ENCODE measurements at places on chromosomes 5 and 9. TPM values are rescaled to one million over a fixed set of nuclear protein-coding genes. Genes with fewer than 3 reads are reported as not detected.
A peak's percentile ranks its signal among the peaks of the same experiment; 100 is the strongest.

DNA sequence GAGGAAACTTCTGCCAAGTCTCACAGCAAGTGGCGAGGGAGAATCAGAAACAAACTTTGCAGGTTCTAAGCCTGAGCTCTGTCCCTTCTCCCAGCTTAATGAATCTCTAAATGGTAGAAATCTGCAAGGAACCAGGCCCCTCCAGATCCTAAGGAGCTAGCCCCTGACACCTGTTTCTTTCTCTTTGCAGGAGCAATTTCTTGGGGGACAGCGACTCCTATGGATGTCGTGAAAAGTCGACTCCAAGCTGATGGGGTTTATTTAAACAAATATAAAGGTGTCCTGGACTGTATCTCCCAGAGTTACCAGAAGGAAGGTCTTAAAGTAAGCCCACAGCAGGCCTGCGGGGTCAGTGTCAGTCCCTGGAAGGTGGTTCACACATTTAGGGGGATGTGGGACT is 21.8 kb downstream of the IL9 start:
- DNase-seq = no peak

Gene IER5L
- total RNA-seq = 44.3 TPM

GRCh38 chr5:86376214-86376613 is 241.5 kb upstream of the COX7C start:
- DNase-seq = no peak

DNA sequence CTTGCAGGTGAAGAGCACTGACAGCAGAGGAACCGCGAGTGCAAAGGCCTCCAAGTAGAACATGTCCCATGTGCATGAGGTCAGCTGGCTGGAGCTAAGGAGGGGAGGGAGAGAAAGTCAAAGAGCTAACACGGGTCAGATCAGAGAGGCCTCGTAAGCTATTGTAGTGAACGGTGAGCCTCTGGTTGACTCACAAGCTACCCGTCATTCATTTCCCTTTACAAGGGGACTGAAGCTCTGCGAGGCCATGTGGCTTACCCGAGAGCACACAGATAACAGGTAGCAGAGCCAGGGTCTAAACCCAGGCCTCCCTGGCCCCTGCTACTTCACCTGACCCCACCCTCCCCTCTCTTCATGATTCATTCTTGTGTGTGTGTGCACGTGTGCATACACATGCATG is 152.7 kb upstream of the ADRA1B start:
- DNase-seq = no peak

Gene STPG3
- total RNA-seq = not detected

Gene CCL27
- total RNA-seq = 0.31 TPM

- no peak for DNase-seq
Measured at GRCh38 chr9:38031594-38031993, 37.4 kb downstream of the SHB start.

DNA sequence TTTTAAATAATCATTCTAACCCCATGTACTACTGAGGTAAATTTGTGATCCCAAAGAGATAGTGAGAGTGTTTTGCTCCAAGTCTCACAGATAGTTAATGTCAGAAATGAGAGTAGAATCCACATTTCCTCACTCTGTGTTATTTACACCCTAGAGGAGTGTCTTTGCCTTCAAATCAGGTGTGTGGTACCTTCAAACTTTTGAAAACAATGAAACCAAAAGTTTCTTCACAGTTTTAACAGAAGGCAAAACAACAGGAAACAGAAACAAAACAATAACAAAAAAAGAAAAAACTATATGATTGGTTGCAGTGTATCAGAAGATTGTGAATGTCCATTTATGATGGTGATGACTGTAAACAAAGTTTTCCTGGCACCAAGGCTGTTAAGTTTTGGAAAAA is 85.9 kb downstream of the ERBIN start:
- no peak for DNase-seq

GRCh38 chr9:136518623-136519022 is 27.2 kb downstream of the NOTCH1 start:
- DNase-seq = no peak

DNA sequence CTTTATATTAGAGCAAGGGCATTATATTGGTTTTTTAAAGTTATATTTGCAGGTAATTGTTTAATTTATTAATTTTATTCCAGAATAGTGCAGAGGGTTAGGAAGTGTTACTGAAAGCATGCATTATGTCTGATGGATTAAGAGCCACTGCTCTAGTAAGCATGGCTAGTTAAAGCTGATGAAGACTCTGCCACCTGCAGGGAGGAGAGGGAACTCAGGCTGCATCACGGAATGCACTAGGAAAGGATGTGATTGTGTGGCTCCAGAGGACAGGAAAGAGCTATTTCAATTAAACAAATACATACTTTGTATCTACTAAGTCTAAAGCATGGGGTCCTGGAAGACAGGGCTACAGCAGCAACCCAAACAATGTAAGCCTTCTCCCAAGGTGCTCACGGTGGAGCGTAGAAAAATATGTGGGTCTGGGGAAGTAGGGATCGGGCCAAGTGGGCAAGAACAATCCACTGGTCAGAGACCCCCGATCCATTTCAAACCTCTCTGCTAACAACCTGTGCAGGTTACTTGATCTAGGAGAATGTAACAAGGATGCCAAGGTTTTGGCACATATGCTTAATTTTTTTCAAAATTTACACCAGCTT is 15.3 kb upstream of the GRXCR2 start:
- DNase-seq = no peak

- no peak for DNase-seq
Measured at GRCh38 chr5:76404223-76405211, 1.4 kb downstream of the IQGAP2 start.

GRCh38 chr9:87678650-87679355 is 47.1 kb upstream of the CTSL start:
- peak; percentile 22 for DNase-seq

GRCh38 chr5:60792438-60792837 is 51.6 kb downstream of the ELOVL7 start:
- no peak for DNase-seq

DNA sequence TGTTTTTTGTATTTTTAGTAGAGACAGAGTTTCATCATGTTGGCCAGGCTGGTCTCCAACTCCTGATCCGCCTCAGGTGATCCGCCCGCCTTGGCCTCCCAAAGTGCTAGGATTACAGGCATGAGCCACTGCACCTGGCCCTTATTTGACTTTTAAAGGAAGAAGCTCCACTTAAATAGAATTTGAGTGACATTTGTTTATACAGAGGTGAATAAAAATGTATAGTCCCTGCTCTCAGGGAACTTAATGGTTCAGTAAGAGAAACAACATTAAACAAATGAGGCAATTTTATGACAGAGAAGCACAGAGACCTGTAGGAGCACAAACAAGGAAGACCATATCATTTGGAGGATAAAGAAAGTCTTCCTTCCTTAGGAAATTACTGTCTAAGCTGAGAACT is 65.7 kb downstream of the C9orf152 start:
- DNase-seq = no peak

DNA sequence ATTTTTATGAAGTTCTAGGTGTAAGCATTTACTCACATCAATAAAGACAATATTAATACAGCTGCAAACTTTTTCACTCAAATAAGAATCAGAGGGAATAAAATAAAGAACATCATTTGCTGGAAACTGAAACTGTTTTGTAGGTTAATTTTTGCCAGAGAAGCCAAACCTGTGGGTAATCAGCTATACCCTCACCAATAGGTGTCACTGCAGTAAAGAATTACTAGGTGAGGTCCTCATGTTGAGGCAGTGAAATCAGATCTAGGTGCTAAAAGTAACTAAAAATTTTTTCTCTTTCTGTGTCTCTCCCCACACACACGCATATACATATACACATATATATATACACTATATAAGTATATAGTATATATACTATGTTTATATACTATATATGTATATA is 1016.3 kb upstream of the SEMA6A start:
- no peak for DNase-seq

Gene BTNL8
- not detected for total RNA-seq

DNA sequence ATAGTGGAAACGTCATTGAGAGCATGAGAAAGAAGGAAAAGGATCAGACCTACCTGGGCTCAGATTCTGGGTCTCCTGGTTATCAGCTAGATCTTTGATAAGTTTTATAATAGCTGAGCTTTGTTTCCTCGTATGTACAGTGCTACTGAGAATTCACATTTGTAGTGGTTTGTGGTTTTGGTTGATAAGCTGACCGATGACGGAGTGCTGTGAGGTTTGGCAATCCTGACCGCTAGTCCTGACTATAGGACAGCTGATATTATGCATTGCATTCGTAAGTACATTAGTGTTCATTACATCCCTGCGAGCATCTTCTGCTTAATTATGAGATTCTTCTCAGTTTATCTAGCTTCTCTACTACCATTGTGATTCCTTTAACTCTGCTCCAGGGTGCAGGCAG is 190.7 kb upstream of the SLC27A6 start:
- DNase-seq = no peak

DNA sequence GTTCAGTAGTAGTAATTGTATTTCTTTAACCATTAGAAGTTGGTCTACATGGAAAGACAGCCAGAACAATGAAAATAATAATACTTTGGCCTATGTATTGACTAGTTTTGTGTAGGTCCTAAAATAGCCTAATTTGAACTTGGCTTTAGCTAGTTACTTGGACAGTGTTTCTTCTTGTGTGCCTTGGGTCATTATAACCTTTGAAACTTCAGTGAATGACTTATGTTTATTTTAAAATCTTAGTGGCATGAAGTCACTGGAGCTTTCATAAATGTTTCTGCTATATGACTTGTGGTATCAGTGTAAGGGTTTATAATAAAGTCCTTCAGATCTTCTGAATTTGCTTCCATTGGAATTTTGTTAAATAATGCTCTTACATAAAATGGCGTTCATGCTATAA is 2.6 kb upstream of the FAM120AOS start:
- DNase-seq = no peak

- DNase-seq = no peak
Measured at GRCh38 chr5:67659288-67659687, 462.7 kb upstream of the CD180 start.

- no peak for DNase-seq
Measured at GRCh38 chr5:124948062-124948753, 201.8 kb upstream of the ZNF608 start.

Gene OLFML2A
- total RNA-seq = 2.5 TPM

DNA sequence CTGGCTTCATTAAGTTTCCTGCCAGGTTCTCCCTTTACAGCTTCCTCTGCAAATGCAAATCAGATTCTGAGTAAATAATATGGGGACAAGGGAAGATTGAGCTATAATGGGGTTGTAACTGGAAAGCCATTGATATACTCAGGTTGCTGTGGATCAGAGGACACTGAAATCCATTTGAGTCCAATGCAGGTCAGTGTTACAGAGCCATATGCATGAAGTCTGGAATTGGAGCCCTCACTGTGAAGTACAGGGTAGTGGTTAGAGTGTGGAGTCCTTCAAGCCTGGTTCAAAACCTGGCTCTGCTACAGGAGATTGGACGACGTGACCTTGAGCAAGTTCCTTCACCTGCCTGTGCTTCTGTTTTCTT is 48.7 kb downstream of the TIMD4 start:
- DNase-seq = no peak

GRCh38 chr5:169781420-169782345 is 144.6 kb downstream of the DOCK2 start:
- DNase-seq = no peak

Gene RGS14
- total RNA-seq = 4.4 TPM

- no peak for DNase-seq
Measured at GRCh38 chr9:20728493-20729220, 44.6 kb downstream of the FOCAD start.

Gene PFN3
- not detected for total RNA-seq

DNA sequence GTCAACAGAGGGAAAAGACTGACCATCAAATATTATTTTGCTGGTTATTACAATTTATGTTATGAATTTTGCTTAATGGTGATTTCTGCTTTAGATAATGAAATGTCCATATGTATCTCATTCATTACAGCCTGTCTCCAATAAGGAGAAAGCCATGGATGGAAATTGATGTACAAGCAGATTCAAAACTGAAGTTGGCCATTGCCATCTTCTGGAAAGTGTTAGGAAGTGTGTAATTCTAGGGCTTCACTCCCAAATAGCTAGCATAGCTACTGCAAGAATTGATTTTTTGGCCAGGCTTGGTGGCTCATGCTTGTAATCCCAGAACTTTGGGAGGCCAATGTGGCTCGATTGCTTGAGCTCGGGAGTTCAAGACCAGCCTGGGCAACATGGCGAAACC is 45.8 kb downstream of the DYNC2I2 start:
- DNase-seq = no peak

- DNase-seq = no peak
Measured at GRCh38 chr9:14170973-14171596, 142.9 kb downstream of the NFIB start.

DNA sequence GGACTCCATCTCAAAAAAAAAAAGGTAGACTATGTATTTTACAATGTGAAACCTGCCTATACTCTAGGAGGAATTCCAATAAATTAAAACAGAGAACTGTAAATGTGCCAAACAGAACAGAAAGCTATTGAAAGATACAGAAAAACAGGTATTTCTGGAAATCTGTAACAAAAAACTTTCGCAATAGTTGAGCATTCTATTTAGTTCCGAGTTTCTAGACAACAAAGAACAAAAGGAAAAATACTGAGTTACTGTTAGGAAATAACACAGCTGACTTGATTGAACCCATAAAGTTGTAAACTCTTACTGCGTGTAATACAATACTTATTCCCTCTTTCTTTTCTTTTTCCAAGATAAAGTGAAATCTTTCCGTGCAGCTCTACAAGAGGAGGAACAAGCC is 18.6 kb downstream of the DIMT1 start:
- no peak for DNase-seq

Gene WWC1
- 116 TPM for total RNA-seq

Gene MORN5
- 1.2 TPM for total RNA-seq

- no peak for DNase-seq
Measured at GRCh38 chr9:127163409-127163808, 41.0 kb upstream of the ANGPTL2 start.

DNA sequence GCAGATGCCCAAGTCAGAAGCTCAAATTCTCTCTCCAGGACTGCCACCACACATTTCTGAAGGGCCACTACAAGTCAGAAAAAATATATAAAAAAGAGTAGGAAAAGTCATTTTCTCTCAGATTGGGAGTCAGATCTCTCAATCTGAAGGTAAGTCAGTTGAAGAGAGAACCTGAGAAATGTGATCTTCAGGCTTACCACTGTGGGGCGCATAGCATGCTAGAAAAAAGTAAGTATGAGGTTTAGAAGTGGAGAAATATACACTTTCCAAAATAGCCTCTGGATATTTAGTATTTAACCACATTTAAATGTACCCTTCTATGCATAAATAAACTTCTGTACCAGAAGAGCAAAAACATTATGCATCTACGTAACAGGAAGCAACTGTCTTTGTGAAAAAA is 800.7 kb upstream of the CTNND2 start:
- DNase-seq = no peak

GRCh38 chr9:77848897-77849296 is 182.7 kb downstream of the GNAQ start:
- DNase-seq = peak; percentile 51

DNA sequence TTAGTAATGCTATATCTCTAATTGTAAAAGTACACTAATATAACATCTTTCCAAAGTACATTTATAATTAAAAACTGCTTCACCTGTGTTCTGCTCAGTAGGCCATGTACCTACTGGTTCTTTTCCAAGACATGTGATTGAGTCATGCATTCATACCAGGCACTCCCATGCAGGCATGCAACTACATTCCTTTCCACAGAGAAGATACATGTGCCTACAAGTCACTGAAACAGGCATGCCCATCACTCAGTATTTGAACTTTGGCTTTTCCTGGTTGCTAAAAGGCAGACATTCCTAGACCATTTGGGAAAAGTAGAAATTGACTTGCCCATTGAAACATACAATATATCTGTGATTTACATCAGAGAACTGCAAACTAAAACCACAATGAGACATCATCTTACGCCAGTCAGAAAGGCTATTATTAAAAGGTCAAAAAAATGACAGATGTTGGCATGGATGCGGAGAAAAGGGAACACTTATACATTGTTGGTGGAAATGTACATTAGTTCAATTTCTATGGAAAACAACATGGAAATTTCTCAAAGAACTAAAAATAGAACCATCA is 148.3 kb upstream of the MOCS2 start:
- DNase-seq = no peak
